ENCODE measurements at places on chromosomes 11 and 22.

DNA sequence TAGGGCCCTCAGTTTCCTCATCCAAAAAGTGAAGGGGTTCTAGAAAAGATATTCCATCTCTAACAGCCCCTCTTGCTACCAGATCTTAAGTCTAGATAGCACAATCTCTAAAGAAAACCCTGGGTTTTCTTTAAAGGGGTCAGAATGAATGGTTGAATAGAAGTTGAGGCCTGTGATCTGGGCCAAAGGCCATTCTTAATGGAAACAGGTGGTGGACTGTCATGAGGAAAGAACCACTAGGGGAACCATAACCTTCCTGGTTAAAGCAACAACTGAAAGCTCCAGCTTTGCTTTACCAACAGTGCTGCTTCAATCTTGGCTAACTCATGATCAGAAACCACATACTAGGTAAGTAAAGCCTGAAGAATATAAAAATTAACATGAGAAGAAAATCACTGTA, 1.8 kb downstream of the CELF1 start:
- no peak for DNase-seq

- no peak for DNase-seq
Observed at GRCh38 chr22:42439821-42440674, 7.8 kb upstream of the NFAM1 start.

DNA sequence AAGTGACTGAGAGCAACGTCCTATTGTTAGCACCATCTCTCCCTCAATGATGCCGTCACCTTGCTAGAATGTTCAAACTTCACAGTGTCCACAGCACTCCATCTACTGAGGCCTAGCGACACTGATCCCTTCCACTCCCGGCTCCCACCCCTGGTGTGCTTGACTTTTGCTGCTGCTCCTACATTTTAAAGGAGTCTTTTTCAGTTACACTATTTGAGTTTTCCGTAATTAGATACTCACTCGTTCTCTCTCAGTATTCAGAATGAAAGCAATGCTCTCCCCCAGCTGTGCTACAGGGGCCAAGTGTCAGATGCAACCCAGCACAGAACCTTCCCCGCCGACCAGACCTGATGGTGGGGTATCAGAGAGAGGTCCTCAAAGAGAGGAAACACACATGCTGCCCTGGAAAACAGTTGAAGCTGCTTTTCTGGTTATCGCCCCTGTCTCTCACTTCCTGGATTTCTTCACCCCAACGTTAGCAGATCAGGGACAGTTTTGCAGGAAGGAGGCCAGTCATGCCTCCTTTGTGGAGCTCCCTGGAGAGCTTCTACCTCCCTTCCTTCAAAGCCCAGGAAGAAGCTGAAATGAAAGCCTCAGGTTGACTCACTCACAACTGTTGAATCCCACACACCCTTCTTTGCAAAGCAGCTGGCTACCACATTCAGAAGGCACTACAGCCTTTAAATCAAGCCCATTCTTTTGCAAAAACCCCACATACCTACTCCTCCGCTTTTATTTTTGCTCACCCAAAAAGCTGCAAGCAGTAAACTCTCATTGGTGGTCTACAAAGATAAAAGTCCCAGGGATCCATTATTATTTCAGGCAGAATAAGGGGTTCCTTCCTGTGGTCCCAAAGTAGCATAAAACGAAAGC, 23.5 kb downstream of the LARGE1 start:
- DNase-seq = no peak

DNA sequence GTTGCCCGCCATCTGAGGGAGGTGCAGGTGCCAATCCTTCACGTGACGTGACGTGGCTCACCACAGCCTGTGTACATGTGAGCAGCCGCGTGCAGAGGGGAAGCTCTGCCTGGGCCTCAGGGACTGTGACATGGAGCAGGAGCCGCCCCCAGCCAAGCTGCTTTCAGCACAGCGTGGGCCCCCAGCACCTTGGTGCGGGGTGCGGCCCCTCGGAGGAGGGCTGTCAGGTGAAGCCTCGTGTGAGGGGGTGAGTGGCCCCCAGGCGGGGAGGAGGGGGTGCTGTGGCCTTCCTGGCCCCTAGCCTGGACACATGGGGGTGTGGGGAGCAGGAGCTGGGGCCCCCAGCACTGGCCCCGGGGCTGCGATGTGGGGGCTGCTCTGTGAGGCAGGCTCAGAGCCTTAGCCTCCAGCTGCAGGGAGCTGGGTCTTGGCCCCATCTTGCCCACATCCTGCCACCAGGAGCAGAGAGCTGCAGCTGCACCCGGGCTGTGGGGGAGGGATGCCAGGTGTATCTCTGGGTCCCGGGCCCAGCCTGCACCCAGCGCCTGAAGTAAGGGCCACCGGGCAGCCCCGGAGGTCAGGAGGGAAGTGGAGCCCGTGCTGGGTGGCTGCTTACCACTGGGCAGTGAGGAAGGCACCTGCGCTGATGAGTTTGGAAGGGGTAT, at the start of gene ADORA2A:
Gene ADORA2A, plus strand, starts transcription at position 100 of the 665 bp plus-strand sequence. CDS start 5,806 bp downstream, outside the sequence.
- peak; percentile 88 for DNase-seq

DNA sequence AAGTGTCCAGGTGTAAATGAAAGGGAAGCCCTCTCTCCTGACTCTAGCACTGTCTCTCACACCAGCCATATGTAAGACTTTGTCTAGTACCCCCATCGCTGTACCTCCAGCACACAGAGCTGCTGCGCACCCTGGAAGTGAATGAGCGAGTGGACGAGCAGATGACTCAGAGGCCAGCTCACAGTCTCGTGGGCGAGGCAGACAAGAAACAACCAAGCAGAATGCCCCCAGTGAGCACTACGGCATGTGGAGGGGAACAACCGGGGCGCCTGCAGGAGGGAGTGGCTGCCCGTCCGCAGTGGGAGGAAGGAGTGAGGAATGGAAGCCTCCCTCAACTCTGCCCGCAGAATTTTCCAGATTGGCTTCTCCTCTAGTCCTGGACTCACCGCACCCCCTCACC, 46.4 kb downstream of the MCM5 start:
- DNase-seq = no peak

GRCh38 chr22:23270212-23270733, 90.0 kb downstream of the BCR start:
- DNase-seq = no peak

DNA sequence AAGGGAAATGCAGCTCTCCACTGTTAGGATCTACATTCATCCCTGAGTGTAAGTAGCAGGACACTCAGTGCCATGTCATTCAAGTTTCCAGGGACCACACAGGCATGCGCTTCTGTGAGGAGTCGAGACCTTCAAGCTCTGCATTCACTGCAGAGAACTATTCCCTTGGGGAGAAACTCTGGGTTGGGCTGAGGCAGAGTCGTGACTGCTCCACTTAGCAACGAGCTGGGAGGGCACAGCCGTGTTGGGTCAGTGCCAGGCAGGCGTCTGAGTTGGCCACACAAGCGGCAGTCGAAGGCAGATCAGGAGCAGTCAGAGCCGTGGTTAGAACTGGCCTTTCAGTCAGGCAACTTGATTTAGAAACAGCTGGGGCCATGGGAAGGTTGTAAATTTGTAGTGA, 14.7 kb downstream of the MPEG1 start:
- DNase-seq = no peak

- no peak for DNase-seq
Observed at GRCh38 chr11:68449951-68450350, 10.6 kb upstream of the PPP6R3 start.

GRCh38 chr11:19980388-19980787, 179.9 kb downstream of the DBX1 start:
- no peak for DNase-seq

GRCh38 chr22:45302751-45303150, 7.0 kb upstream of the FAM118A start:
- no peak for DNase-seq

GRCh38 chr11:63614136-63614671, at the start of gene PLAAT3:
PLAAT3 (minus strand) TSS chr11:63614433; CDS start chr11:63614014, 419 bp downstream.
- peak; percentile 44 for DNase-seq

DNA sequence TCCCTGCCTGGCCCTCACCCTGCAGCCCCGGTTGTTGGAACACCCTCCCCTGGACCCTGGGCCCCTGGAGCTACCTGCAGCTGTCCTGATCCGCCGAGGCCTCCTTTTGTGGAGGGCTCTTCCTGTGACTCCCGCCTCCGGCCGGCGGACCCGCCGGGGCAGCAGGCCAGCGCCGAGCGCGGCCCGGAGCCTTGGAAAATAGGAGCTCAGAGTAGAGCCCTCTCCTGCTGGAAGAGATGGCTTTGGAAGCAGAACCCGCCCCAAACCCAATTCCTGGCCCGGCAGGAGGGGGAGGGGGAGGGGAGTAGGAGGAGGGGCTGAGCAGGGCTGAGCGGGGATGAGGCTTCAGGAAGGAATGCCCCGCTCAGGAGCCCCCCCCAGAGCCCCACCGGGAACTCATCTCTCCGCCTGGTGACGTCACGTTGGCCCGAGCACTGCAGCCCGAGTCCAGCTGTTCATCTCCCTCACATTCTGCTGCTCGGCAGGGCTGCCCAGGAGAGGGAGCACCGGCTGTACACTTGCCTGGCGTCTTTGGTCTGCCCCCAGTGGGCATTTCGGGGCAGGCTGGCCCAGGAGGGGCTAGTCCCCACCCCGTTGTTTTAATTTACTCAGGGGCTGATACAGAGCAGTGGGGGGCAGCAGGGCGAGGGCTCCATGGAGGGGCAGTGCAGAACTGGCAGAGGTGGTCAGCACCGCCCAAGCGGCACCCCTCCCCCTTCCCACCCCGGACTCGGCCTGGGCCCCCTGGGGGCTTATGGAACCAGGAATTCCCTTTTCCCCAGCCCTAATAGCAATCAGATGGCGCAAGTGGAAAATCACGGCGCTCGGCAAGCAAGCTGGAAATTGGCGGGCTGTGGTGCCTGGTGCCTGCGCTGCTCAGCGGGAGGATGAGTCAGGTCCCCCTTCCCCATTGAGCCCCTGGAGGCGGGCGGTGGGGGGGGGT, at the start of gene MRGPRF:
Gene MRGPRF, minus strand, starts transcription at position 238 of the 943 bp plus-strand sequence. CDS start 3,345 bp downstream, outside the sequence.
- no peak for DNase-seq

DNA sequence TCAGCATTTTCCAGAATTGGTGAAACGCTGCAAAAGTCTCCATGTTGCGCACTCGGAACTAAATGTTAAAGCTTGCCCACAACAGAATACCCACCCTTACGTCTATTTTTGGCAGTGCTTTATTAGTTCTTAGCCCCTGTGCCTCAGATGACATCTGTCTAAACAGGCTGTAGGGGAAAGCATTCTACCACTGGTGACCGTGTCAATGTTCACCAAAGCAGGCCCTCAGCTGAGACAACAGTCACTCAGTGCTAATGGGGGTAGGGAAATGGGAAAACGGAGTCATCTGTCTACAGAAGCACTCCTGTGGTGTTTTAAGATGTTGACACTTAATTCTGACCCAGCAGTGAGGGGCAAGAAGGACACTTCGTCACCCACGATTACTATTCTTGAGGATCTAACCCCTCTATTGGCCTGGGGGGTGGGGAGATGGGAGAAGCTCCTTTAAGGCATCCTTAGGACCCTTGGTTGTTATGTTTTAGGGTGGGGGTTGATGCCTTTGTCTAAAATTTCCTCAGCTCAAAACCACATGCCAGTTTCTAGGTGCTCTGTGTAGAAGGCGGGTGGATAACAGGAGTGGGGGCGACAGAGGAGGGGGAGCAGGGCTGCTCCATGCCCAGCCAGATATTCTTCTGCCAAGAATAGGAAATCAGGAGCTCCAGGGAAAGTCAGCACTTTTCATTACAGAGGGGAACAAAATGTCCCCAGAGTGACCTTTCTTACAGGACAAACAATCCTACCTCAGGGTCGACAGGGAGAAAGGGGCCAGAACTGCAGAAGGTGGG, 15.6 kb upstream of the MFRP start:
- no peak for DNase-seq

GRCh38 chr11:133078591-133079404, 453.5 kb downstream of the OPCML start:
- peak; percentile 39 for DNase-seq

DNA sequence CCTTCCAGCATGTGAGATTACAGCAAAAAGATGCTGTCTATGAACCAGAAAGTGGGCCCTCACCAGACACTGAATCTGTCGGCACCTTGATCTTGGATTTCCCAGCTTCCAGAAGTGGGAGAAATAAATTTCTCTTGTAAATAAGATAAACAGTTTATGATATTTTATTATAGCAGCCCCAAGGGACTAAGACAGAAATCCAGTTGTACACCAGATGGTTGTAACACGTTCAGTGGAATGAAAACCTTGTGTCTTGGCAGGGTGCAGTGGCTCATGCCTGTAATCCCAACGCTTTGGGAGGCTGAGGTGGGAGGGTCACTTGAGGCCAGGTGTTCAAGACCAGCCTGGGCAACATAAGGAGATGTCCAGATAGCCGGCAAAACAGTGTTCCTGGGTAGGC, 61.8 kb downstream of the MCHR1 start:
- DNase-seq = no peak

GRCh38 chr11:116387641-116388040, 385.1 kb downstream of the BUD13 start:
- no peak for DNase-seq

DNA sequence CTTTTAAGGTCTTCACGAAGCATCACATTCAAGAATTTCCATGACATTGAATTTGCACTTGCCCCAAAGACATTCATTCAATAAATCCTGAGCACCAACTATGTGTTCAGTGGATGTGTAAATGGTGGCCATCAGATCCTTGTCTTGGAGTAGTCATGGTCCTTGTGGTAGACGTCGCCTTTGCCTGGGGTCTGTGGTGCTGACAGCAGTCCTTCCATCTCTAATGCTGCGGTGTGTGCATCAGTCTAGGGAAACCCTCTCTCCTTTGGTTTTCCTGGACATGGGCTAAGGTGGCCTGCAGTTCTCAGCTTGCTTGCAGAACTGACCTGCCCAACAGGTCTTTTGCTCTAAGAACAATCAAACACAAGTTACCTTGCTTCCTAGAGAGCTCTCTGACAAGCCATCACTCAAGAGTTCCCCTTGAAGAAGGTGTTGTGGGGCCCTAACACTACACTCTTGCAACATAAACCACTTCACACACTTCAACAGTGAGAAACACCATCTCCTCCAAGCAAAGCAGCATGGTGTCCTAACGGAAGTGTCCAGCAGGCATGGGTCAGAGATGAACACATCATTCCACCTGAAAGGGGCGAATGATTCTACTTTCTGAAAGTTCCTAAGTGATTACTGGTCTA, 72.1 kb downstream of the BUD13 start:
- no peak for DNase-seq

DNA sequence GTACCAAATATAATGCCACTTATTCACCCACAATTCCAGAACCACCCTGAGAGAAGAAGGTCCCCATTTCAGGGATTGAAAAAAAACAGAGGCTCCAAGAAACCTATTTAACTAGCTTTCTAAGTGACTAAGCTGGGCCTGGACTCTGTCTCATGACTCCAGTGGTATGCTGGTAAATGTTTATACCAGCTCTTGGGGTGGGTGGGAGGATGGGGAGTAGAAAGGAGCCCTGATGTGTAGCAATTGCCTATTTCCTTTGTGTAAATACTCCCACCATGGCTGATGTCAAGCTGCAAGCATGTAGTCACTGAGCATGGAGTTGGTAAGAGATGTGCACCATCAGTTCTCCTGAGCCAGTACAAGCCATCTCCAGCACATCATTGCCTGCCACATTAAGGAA, 2.8 kb downstream of the PRG3 start:
- no peak for DNase-seq
